Bone marrow (tissue), 2 donors: ENCODE measurements at places on chromosomes 5 and 9.

DNA sequence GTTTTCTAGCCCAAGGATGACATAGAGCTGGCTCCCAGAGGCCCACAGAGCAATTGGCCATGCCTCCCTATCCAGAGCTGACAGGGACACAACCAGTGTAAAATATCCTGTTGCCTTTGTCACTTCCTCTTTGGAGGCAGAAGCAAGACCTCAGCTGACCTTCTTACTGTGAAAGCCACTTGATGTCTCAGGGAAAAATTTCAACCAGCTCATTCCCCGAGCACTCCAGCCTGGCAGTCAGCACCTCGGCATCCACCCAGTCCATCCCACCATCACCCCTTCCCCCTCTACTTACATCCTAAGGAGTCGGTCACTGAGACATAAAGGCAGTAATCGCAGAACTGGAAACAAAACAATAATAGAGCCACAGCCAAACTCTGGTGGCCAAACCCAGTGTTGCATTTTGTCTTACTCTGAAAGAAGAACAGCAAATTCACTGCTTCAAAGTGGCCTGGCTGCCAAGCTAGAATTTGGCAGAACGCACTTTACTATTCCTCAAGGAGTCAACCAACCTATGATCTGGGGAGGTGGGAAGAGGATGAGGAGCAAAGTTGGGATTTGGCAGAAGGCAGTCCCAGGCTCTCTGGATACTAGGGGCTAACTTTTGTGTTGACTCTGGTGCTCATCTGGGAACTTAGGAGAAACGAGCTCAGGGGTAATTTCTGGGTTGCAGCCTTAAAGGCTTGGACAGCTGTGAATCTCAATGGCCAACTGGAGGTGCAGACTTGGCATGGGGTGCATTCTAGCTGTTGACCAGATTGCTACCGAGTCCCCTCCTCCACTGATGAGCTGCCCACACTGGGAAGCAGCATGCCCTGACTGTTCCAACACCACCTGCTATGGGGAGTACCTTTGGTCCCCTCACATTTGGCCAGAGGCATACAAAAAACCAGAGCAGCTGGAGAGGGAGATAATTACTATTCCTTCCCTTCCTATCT, 13.6 kb downstream of the NIPAL4 start:
- no peak for DNase-seq

GRCh38 chr5:138807182-138807581, 54.0 kb downstream of the CTNNA1 start:
- DNase-seq = peak; percentile 35

GRCh38 chr5:140348104-140348503, 1.7 kb upstream of the HBEGF start:
- DNase-seq = no peak

- no peak for DNase-seq
Measured at GRCh38 chr9:95645992-95646391, 129.2 kb upstream of the PTCH1 start.

- no peak for DNase-seq
Measured at GRCh38 chr9:25562101-25562500, 116.1 kb downstream of the TUSC1 start.

DNA sequence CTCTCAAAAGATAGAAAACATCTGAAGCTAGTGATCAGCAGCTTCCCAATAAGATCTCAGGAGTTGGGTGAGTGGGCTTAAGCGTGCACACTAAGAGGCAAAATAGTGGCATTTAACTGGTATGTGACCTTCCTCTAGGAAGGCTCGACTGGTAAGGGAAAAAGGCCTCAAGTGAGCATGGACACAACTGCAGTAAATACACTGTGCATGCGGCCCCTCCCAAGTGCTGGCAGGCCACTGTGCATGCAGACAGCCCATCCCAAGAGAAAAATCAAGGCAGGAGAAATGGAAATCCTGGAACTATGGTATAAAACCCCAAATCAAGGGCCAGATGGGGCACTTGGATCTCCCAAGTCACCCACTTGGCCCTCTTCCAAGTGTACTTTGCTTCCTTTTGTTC, 112.7 kb downstream of the SMC2 start:
- DNase-seq = no peak

- DNase-seq = no peak
Measured at GRCh38 chr5:133914434-133914833, 54.0 kb downstream of the C5orf15 start.

GRCh38 chr5:124451721-124452383, 294.6 kb downstream of the ZNF608 start:
- DNase-seq = no peak

DNA sequence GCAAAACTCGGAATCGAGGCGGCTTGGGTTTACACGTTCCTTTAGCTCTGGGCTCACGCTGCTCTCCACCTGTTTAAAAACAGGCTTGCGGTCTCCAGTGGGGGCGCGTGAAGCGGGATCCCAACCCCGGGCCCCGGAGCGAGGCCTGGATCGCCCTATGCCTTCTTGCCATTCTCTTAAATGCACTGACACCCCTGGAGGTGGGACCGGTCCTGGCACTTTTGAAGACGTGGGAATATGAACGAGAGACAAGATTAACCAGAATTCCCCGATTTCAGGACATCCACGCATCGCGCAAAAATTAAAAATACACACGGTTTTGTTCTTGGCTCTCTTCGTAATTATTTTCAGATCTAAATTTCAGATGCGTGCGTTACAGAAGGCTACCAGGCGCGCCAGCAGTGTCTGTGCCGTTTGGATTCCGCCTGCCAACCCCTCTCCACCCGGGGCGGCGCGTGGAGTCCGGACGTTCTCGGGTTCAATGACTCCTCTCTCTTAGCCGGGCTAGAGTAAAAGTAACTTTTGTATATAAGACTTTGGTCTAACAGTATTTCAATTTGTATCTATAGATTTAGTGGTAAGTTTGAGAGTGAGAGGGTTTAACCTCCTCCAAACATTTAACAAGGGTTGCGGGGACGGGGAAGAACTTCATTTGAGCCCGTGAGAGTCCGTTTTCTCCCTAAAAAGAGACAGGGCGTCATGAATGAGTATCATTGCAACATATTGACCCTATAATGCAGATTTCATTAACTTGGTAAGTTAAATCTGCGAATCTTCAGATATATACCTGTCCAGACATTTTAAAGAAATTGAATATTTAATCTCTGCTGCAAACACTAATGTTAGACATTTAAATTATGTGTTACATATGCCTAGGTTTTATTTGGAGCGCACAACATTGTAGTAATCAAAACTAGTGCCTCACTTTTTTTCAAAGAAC, 3.8 kb downstream of the FOXD1 start:
- no peak for DNase-seq

- DNase-seq = no peak
Measured at GRCh38 chr9:33381231-33381791, 21.1 kb downstream of the AQP7 start.

- DNase-seq = no peak
Measured at GRCh38 chr9:136131629-136132511, 13.2 kb upstream of the TMEM250 start.

GRCh38 chr9:37953775-37954437, 50.0 kb upstream of the SLC25A51 start:
- no peak for DNase-seq

- DNase-seq = no peak
Measured at GRCh38 chr5:56492812-56493211, 259.7 kb upstream of the ANKRD55 start.

DNA sequence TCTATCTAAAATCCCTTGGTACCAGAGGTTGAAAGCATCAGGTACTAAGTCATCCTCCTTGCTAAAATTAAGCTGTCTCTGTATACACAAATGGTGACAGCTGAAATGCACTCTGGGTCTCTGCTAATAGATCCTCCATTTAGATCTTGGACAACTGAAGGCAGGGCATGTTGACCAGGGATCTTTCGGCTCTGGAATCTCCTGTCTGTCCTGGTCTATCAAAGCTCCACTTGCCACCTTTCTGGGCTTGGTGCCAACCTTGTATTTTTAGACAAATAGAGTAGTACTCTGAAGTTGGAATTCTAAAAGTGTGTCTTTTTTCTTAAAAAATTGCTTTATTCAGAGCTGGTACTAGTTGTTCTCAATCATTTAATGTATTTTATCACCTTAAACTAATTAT, 135.2 kb upstream of the HMHB1 start:
- DNase-seq = no peak

GRCh38 chr9:129786481-129786880, 16.5 kb upstream of the TOR1B start:
- no peak for DNase-seq

GRCh38 chr5:87266914-87267573, 639 bp upstream of the RASA1 start:
- DNase-seq = no peak
